Left ventricle myocardium superior (tissue), 1 donor: ENCODE measurements at places on chromosomes 5 and 9. TPM values are rescaled to one million over a fixed set of nuclear protein-coding genes. Genes with fewer than 3 reads are reported as not detected.

Gene TRIM36
- 0.50 TPM for total RNA-seq

Gene TMC1
- not detected for total RNA-seq

Gene HRCT1
- total RNA-seq = 9.0 TPM

Gene GABRA6
- total RNA-seq = not detected

Gene PCDHB13
- 1.7 TPM for total RNA-seq
